ENCODE measurements at places on chromosomes 5 and 9.

GRCh38 chr5:163706053-163706771 is 200.8 kb downstream of the MAT2B start:
- H3K4me3 ChIP-seq = no peak overlapping the region
- H3K4me1 ChIP-seq = no peaks in the 10 kb centered on the region
- H3K36me3 ChIP-seq = no peaks in the 10 kb centered on the region
- no peak overlapping the region for H3K27ac ChIP-seq
- no peaks in the 10 kb centered on the region for H3K27me3 ChIP-seq

DNA sequence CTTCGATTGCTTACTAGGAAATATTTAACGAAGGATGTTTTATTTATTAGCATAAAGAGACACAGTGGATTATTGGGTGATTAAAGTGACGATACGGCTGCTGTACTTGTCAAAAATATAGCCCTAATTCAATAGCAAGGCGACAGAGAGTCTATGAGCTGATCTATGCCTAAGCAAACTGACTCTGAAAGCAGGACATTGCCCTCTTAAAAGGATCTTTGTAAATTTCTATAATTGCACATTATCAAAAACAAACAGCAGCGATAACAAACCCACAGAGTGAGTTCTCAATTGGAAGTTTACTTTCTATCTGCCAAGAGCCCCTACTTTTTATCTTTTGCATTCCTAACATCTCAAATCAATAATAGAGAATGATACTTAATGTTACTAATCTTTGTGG is 31.4 kb downstream of the TLX3 start:
- peaks cover 12% of the 10 kb centered on the region for H3K4me1 ChIP-seq
- DNase-seq = no peak
- no peak overlapping the region for H3K4me3 ChIP-seq
- no peaks in the 10 kb centered on the region for H3K36me3 ChIP-seq

DNA sequence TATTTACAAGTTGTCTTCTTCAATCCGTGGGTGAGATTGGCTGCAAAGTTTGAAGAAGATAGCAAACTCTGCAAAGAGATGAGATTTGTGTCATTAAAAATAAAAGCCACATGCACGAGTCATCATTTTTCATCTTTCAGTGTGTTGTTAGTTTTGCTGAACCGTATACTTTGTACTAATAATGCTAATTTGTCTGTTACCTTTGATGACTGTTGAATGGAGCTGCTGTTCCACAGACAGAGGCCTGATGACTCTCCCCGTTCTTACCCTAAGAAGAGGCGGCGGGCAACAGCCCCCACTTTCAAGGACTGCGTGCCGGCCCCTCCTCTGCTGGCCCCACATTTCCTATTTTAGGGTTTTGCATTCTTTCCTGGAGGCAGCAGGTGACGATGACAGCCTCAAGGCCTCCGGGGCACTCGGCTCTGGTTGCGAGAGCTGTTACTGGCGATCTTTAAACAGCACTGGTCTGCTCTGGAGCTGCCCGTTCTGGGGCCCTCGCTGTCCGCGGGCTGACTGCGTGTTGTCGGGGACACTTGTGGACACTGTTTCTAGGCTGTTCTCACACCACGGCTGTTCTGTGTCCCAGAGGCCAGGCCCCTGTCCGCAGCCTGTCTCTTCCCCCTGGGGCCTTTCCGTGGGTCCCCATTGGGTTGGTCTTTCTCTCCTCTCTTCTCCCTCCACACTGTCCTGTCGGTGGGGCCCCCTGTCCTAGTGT is 35.1 kb downstream of the NDUFS6 start:
- no peaks in the 10 kb centered on the region for H3K36me3 ChIP-seq
- H3K27me3 ChIP-seq = peaks cover 58% of the 10 kb centered on the region

DNA sequence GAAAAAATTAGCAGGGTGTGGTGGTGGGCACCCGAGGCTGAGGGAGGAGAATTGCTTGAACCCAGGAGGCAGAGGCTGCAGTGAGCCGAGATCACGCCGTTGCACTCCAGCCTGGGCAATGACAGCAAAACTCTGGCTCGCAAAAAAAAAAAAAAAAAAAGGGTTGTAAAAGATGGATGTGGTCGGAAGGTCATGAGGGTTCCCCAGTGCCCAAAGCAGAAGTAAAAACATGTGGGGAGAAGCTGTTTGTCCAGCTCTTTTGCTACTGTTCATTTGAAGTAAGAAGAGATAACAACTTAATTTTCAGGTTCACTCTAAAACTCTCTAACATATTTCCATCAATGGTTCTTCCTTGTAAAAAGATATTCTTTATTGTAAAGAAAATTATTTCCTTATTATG is 57.1 kb upstream of the GOLPH3 start:
- no peak for DNase-seq
- no peak overlapping the region for H3K4me3 ChIP-seq
- H3K27ac ChIP-seq = no peak overlapping the region
- no peaks in the 10 kb centered on the region for H3K27me3 ChIP-seq

DNA sequence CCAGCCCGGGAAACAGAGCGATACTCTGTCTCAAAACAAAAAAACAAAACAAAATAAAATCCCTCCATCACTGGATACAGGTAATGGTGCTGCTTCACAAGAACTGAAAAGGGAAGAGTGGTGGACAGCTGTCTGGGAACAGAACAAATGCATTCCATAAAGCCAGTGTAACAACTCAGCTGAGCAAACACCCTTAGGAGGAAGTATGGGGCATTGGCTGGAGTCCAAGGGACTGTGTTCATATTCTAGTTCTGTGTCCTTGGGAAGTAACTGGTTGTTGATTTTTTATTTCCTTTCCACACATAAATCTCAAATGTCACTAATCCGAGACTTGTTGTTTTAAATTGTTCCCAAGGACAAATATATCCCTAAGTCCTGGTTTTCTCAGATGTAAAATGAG is 38.3 kb downstream of the HTR1A start:
- H3K4me3 ChIP-seq = no peak overlapping the region
- no peaks in the 10 kb centered on the region for H3K4me1 ChIP-seq
- no peak for DNase-seq
- H3K36me3 ChIP-seq = no peaks in the 10 kb centered on the region
- no peak overlapping the region for H3K27ac ChIP-seq

DNA sequence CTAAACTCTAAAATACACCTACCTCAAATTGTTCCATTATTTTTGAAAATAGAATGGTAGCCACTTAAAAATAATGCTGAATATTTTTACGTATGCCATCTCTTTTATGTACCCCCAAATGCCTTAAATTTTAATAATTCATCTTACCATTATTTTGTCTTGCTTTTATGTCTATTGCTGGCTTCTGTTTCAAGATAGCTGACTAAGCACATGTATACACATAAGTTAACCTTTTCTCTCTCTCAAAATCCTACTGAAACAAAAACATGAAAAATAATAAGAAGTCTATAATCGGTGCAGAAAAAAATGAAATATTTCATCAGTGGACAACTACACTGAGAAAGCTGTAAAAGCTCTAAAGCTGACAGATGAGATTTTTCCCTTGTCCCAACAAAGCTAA is 652.0 kb upstream of the ZNF608 start:
- DNase-seq = no peak
- no peaks in the 10 kb centered on the region for H3K27me3 ChIP-seq

DNA sequence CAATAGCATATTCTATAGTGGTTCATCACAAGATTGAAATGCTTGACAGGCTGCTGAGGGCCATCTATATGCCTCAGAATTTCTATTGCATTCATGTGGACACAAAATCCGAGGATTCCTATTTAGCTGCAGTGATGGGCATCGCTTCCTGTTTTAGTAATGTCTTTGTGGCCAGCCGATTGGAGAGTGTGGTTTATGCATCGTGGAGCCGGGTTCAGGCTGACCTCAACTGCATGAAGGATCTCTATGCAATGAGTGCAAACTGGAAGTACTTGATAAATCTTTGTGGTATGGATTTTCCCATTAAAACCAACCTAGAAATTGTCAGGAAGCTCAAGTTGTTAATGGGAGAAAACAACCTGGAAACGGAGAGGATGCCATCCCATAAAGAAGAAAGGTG is 43.8 kb downstream of the GCNT1 start:
- no peaks in the 10 kb centered on the region for H3K27me3 ChIP-seq
- H3K27ac ChIP-seq = no peak overlapping the region
- DNase-seq = no peak
- H3K36me3 ChIP-seq = peaks cover 8% of the 10 kb centered on the region

GRCh38 chr9:78618735-78619134 is 321.8 kb downstream of the PSAT1 start:
- no peaks in the 10 kb centered on the region for H3K27me3 ChIP-seq
- H3K4me3 ChIP-seq = no peak overlapping the region
- no peak overlapping the region for H3K27ac ChIP-seq
- DNase-seq = no peak

DNA sequence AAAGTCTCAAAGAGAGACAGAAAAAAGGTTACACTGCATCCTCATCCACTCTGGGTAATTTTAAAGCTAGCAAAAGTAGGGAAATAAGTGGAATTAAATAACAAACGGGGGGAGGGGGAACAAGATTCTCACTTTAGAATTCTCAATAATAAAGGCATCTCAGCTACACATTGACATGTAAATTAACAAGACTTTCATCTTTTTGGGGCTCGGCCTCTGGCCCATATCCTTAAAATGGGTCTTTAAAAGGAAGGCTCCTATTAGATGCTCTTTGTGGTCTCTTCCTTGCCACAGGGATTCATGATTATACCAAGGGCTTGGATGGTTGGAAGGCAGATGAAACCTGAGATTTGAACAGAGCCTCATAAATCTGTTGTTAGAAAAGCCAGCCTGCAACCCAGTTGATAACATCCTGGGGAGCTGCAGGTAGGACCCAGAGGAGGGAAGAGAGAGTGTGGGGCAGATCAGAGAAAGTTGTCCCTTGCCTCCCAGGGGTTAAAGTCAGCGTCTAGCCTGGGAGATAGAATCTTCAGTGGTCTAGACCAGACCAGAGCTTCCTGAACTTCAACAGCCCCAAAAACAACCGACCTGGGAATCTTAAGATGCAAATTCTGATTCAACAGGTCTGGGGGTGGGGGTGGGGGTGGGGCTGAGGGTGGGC is 135.9 kb downstream of the GCNT1 start:
- H3K27ac ChIP-seq = no peak overlapping the region
- DNase-seq = no peak
- no peaks in the 10 kb centered on the region for H3K4me1 ChIP-seq
- no peaks in the 10 kb centered on the region for H3K36me3 ChIP-seq
- no peaks in the 10 kb centered on the region for H3K27me3 ChIP-seq
- no peak overlapping the region for H3K4me3 ChIP-seq

DNA sequence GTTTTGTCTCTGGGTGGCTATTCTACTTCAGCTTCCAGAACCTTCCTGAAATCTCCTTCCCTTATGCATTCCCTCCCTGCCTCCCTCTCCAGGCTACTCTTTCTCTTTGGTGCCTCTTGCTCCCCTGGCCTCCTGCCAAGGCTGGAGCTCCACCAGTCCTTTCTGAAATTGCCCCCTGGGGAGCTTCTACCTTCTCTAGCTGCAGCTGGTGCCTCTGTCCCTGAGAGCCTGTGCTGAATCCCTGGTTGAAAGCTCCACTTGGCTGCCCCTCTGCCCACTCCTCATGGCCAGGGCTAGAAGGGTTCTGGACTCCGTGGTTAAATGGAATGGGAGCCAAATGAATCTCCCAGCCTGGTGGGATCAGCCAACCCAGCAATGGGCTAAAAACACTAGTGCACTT is 80.1 kb downstream of the COL15A1 start:
- DNase-seq = no peak
- no peaks in the 10 kb centered on the region for H3K36me3 ChIP-seq
- H3K27me3 ChIP-seq = no peaks in the 10 kb centered on the region
- H3K4me1 ChIP-seq = no peaks in the 10 kb centered on the region
- no peak overlapping the region for H3K4me3 ChIP-seq

DNA sequence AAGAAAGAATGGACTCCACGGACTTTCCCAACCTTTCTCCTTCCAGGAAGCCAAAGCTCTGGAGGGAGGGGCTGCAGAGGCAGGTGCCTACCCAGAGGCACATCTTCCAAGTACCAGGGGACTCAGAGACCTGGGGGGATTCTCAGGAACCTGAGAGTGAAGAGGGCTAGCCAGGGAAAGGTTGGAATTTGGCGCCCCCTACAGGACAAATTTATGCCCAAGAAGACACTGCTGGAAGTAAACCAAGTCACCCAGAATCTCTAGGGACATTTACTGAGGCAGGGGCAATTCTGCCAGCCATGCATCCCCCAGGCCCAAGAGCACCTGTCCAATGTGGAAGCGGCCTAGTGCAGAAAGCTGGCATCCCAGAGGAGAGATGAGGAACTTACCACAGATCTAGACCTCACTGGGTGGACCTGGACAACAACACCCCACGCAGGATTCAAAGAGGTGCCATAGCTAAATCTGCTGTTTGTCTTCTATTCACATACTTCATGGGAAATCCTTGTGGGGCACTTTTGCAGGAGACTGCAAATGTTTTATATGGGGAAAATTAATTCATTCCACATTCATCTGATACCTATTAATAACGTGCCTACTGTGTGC is 25.9 kb upstream of the IDNK start:
- no peaks in the 10 kb centered on the region for H3K36me3 ChIP-seq
- no peak overlapping the region for H3K4me3 ChIP-seq
- H3K27me3 ChIP-seq = no peaks in the 10 kb centered on the region
- H3K27ac ChIP-seq = no peak overlapping the region
- no peaks in the 10 kb centered on the region for H3K4me1 ChIP-seq
- DNase-seq = no peak

- H3K36me3 ChIP-seq = no peaks in the 10 kb centered on the region
- no peak overlapping the region for H3K4me3 ChIP-seq
- no peak overlapping the region for H3K27ac ChIP-seq
- no peak for DNase-seq
These were observed 40.3 kb upstream of the CDKN2AIPNL start for GRCh38 chr5:134451936-134452505.

Data from lower lobe of right lung (tissue), 2 donors.